ENCODE measurements at places on chromosomes 16 and 17.
A peak's percentile ranks its signal among the peaks of the same experiment; 100 is the strongest.

DNA sequence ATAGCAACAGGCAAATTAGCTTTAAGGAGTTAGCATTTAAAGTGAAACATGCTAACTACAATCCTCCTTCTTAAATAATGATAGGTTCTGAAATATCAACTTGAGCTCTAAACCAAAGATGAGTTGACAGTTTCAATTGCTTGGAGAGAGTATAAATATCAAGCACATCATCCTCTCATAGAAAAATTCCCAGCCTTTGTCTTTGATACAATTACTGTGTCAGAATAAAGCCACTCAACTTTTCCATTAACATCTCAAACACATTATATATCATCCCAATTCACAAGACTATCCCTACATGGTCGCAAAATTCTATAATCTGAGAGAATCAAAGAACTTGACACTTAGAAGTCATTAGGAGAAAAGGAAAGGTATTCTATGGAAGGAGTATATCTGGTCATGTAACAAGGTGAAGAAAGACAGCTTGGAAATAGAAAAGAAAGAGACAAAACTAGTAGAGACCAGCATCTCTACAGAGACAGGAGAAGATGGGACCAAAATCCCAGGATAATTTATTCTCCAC, 189.8 kb downstream of the CEP112 start:
- no peak for DNase-seq

- DNase-seq: no peak
These were observed 48.7 kb upstream of the TNRC6C start for GRCh38 chr17:77909816-77910215.

- no peak for DNase-seq
These were observed 23.7 kb downstream of the CASKIN2 start for GRCh38 chr17:75491680-75492079.

GRCh38 chr16:13436641-13437412, 483.1 kb upstream of the ERCC4 start:
- no peak for DNase-seq

DNA sequence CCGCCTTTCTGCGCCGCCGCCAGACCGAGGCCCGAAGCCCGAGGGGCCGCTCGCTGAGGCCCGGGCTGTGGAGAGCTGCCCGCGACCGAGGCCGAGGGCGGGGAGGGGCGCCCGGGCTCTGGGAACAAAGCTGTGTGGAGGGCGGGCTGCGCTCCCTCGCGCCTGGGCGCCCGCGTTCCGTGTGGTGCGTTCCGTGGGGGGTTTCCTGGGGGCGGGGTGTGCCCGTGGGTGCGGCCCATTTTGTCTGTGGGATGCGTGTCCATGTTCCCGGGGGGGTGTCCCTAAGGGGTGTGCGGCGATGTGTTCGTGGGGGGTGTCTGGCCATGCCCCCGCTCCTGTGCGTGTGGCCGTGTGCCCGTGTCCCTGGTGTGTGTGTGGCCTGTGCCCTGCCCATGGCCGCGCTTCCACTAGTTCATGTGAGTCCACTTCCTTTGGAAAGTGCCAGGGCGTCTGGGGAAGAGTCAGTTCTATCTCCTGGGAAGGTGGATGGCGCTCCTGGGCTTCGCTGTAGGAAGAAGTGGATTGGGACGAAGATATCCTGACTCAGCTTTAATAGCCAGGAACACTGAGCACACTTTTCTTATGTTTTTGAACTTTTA, 520 bp downstream of the JPT2 start:
- peak; percentile 45 for DNase-seq

GRCh38 chr17:39934324-39934723, 6.8 kb downstream of the LRRC3C start:
- no peak for DNase-seq

DNA sequence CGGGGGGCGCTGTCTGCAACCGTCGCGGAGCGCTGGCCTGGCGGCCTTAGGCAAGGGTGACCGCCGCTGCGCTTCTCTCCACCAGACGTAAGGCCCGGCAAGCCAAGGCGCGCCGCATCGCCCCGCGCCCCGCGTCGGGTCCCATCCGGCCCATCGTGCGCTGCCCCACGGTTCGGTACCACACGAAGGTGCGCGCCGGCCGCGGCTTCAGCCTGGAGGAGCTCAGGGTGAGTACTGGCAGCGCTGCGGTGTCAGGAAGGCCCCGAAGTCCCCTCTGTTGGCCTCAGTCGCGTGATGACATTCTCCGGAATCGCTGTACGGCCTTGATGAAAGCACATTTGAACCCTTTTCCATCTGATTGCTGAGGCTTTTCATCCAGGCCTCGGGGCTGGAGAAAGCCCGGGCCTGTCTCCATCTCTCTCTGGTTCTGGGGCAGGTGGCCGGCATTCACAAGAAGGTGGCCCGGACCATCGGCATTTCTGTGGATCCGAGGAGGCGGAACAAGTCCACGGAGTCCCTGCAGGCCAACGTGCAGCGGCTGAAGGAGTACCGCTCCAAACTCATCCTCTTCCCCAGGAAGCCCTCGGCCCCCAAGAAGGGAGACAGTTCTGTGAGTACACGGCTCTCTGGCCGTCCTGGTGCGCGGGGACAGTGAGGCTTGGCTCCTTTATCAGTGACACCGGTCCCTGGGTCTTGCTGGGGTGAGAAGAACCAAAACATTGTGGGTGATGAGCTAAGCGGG, 831 bp downstream of the RPL13 start:
- no peak for DNase-seq

DNA sequence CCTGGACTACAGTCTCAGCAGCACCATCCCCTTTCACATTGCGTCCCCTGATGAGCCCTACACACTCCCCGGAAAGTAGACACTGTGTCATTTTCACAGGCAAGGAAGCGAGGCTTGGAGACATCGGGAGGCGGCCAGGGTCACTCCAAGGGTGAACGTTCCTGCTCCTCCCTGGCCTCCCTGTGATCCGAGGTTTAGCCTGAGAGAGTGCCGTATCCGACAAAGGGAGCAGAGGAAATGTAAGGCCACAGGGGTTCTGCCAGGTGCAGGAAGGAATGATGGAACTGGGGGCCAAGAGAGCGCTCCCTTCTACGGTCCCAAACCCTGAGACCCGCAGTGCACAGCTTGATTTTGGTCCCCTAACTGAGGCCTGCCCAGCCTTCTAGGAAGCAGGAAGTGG, 8.0 kb upstream of the PIK3R6 start:
- DNase-seq: no peak

- no peak for DNase-seq
These were observed 70.4 kb upstream of the TANC2 start for GRCh38 chr17:62895320-62896301.

DNA sequence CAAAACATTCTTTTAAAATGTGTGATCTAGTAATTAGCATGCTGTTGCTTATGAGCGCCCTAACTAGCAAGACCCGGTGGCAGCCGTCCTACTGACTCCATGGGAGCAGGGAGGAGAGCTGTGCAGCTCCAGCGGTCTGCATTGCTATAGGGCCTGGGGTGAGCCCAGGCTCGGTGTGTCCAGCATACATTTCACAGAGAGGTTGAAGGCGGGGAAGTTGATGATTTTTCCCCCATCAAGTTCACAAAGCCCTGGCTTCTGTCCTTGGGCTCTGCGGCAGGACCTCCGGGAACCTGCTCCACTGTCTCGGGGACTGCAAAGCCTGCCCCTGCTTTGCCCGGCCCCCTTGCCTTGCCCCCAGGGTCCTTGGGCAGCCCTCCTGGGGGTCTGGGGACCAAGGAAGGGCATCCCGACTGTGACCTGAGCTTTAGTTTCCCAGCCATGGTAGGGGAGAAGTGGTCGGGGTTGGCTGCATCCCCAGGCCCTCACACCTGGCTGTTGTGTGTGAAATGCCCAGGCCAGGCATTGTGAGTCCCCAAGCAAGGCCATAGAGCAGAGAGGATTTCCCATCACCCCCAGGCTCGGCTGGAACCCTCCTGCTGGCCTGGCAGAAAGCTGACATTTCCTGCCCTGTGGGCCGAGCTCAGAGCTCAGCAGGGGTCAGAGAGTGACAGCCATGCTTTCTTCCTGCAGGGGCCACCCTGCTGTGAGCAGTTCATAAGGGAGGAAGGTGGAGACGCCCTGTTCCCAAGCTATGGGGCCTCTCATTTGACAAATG, 24.8 kb downstream of the KCNJ12 start:
- DNase-seq: no peak

Data from stimulated activated naive CD8-positive, alpha-beta T cell treated with anti-CD3 and anti-CD28 coated beads, Interleukin-15, Interleukin-2, amounts not matched to agents 100 U/mL and 50 U/mL, for 24 hours (primary cell).